ENCODE measurements at places on chromosomes 1 and 21.

GRCh38 chr1:81228926-81229325 lies 571.8 kb upstream of the ADGRL2 start:
- DNase-seq, result no peak

- no peak for DNase-seq
These were observed 4.2 kb downstream of the B3GALT6 start for GRCh38 chr1:1236176-1236763.

- DNase-seq, result no peak
These were observed 968 bp downstream of the CSMD2 start for GRCh38 chr1:34163792-34164731.

GRCh38 chr21:44057960-44058651 lies 46.0 kb downstream of the TRAPPC10 start:
- no peak for DNase-seq

- no peak for DNase-seq
These were observed 56.5 kb downstream of the WARS2 start for GRCh38 chr1:119083980-119084379.

DNA sequence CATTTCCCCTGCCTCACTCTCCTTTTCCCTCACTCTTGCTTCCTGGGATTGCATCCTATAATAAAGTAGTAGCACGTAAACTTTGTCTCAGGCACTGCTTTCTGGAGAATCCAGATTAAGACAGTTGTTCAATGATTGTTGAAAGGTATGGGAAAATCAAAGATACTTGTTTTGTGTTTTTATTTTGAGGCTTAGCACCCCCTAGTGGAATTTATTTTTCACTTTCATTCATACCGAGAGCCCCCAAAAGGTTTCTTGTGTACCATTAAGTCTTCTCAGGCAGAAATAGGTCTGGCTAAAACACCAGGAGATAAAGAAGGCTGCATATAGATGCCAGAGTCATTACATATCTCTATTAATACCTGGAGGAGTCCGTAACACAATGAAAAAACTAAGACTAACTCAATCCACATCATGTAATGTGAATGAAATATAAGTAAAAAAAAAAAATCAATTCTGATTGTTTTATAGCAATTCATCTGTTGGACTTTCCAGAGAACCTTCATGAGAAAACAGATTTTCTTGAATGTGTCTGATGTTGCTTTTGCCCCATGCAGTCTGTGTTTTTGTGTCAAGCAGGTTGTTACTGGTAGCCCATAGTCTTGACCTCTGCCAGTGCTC lies 103.5 kb downstream of the RPE65 start:
- DNase-seq, result peak; percentile 38

GRCh38 chr1:225897595-225898514 lies 8.9 kb upstream of the LEFTY1 start:
- no peak for DNase-seq

GRCh38 chr21:26708223-26708800 lies 135.2 kb upstream of the CYYR1 start:
- DNase-seq, result no peak

DNA sequence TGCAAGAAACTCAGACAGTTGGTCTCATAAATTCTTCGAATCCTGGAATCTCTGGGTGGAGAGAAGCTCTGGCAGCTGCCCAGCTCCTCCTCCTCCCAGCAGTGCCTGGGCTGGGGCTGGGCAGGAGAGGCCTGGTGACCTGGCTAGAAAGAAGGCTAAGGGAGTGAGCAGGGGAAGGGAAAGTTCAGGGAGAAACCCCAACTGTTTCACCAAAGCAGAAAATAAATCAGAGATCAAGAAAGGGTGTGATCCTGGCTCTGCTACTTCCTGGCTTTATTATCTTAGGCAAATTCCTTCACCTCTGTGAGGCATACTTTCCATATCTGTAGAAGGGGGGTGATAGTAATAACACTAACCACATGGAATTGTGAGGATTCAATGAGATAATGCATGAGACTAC lies 8.8 kb upstream of the COL16A1 start:
- peak; percentile 63 for DNase-seq

- DNase-seq, result no peak
These were observed 34.7 kb downstream of the SCYL3 start for GRCh38 chr1:169859001-169859400.

- DNase-seq, result no peak
These were observed 32.9 kb upstream of the RASAL2 start for GRCh38 chr1:178060789-178061556.

GRCh38 chr1:18635070-18635577 lies 4.5 kb downstream of the PAX7 start:
- DNase-seq, result no peak

- no peak for DNase-seq
These were observed 209.7 kb downstream of the RHOU start for GRCh38 chr1:228944935-228945371.

DNA sequence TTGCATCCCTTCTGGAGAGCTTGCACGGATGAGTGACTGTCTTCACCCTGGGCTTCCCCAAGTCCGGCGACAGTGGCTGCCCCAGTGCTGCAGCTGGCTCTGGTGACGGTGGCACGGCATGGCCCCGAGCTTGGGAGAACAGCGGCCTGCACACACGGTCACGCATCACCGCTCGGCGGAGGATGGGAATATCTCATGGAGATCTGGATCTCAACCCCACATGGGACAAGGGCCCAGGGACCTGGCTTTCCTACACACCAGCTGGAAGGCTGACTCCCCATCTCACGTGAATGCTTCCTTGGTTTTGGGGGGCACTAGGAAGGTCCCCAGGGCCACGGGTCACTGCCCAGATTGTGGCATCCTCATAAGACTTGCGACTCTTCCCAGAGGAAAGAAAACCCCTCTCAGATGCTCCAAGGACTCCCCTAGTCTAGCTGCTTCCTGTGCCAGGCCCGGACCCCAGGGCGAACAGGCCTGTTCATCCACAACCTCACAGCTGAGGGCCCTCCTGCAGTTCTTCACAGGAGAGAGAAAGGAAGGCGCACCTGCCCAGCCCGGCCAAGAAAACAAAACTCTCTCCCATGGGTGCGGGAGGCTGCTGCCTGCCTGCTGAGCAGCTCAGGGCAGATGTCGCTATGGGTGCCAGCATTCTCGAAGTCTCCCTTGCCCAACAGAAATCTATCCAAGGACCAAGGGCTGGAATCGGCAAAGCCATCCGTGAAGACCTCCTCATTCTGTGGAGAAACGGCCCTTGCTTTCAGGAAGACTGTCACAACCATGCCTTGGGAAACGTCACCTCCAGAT lies 9.9 kb downstream of the CFAP410 start:
- no peak for DNase-seq

DNA sequence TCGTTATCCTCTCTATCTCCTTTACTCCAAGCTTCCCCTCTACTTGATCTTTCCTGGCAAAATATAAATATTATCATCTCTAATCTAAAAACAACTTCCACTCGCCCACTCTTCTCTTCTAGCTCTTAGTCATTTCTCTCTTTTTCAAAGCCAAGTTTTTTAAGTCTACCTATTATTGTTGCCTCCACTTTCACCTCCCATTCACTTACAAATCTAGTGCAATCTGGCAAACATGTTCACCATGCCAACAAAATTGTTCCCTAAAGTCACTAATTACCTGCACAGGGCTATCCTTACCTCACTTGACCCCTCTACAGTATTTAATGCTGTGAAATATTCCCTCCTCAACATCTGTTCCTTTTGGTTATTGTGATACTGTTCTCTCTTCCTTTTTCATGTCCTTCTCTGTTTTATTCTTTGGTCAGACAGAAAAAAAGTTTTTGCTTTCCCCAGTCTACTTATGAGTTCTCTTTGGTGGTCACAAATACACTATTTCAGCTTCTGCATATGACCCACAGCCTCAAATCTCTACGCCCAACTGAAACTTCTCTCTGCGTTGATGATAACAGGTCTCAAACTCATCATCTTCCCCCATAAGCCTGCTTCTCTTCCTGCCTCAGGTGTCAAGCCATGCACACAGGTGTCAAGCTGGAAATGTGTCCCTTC lies 31.9 kb upstream of the RAP1A start:
- no peak for DNase-seq

DNA sequence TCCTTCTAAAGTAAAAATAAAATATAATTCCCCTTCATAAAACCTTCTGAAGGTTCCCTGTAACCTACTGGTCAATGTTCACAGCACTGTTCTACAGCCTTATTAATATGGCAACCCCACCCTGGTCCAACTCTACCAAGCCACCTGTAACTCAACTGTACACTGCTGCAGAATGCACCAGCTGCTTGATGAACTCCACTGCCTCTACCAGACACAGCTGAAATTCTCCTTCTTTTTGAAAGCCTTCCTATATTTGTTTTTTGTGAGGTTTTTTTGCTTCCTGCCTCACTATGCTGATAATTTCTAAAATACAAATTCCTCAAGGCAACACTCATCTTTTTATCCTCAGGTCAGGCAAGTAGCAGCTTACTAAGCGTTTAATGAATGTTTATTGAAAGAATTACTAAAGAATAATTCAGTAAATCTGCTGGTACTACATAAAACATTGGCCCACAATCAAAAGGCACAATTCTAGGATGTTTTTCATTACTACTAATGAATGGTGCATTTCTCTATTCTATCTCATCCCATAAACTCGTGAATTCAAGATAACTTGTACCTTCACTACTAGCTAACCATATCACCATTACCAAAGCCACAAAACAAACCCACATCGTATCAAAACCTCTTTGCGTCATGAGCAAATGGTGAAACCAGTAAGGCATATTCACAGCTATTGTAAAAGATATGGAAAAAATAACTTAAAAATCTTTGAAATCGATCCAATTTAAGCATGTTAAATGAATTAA lies 2.4 kb downstream of the SSX2IP start:
- DNase-seq, result no peak

DNA sequence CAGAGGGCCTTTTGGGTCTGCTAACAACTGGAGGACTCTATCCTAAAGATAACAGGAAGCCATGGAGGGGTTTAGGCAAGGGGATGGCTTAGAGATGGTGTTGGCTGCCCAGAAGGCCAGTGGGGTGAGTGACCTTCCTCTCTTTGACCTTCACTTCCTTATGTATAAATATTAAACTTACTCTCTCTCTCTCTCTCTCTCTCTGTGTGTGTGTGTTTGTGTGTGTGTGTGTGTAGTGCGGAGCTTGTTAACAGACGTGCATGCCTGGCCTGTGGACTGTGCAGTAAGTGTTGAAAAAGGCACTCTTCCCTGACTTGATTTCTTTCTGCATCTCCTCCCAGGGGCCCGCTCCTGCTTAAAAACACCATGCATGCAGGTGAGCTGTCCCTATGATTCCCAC lies 10.0 kb downstream of the MROH7 start:
- DNase-seq, result no peak

GRCh38 chr1:33354707-33355316 lies 33.9 kb upstream of the A3GALT2 start:
- no peak for DNase-seq

GRCh38 chr1:194215448-194215847 lies 1029.0 kb upstream of the B3GALT2 start:
- no peak for DNase-seq

DNA sequence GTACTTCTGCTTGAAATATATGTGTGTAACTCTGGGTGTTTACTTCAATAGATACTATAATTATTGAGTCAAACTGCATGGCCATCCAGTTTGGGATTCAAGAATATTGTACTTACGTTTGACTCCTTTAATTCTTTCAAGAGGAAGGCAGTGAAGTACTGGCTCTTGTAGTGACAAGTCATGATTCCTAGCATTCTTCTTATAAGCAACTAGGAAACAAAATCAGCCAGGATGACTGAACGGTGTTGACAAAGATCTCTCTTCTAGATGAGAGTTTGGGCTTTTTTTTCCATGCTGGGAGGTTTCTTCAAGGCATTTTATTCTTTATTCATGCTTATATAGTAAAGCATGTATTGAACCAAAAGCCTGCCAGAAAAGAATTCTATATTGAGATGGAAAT lies 58.3 kb downstream of the CLEC20A start:
- DNase-seq, result no peak

GRCh38 chr1:81008293-81008692 lies 792.4 kb upstream of the ADGRL2 start:
- no peak for DNase-seq

GRCh38 chr1:63628607-63629006 lies 35.4 kb downstream of the PGM1 start:
- DNase-seq, result no peak

- DNase-seq, result no peak
These were observed 66.0 kb upstream of the CLDN14 start for GRCh38 chr21:36545776-36546511.

- DNase-seq, result no peak
These were observed 33.1 kb upstream of the IL10 start for GRCh38 chr1:206805357-206805756.

GRCh38 chr1:71438626-71439025 lies 357.8 kb upstream of the ZRANB2 start:
- no peak for DNase-seq

- DNase-seq, result no peak
These were observed 47.0 kb upstream of the PTCH2 start for GRCh38 chr1:44890007-44890406.
